Osteoblast (primary cell): ENCODE measurements at places on chromosomes 6 and 20.

- DNase-seq = no peak
Observed at GRCh38 chr20:47362361-47363219, 6.1 kb upstream of the ZMYND8 start.

GRCh38 chr6:169490246-169490641 is 211.6 kb downstream of the WDR27 start:
- DNase-seq = no peak

GRCh38 chr20:4226330-4227084 is 211.1 kb upstream of the RNF24 start:
- no peak for DNase-seq

GRCh38 chr20:20083807-20084206 is 31.5 kb downstream of the CFAP61 start:
- DNase-seq = peak; percentile 58

DNA sequence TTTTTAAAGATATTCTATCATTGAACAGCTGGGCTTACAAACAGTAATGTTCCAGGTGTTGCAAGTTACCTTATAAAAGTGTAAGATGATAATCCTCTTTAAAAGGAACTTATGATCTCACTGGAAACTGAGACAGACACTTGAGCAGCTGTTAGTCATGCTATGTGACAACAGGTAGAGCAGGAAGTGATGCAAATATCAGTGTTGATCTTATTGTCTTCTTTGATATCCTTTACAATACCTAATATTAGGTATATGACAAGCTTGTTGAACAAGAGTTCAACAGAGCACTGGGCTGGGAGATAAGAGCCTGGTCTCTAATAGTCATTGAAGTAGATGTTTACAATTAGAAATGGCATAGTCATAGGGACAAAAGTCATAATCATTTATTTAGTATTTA is 150.0 kb downstream of the UBE3D start:
- no peak for DNase-seq

DNA sequence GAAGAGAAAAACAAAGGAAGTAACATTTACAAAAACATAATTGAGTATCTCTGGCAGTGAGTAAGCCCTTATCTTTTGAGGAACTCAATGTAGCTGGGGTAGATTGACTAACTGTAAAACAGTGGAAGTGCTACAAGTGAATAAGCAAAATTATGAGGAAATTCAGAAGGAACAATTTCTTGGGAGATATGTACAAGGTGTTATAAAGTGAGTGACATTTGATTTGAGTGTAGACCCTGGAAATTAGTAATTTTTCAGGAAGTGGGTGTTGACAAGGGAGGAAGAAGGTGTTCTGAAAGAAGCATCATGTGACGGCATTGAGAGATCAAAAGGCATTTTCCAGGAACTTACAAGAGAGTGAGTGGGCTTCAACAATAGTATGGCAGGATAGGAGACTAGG is 22.2 kb downstream of the XRN2 start:
- no peak for DNase-seq

DNA sequence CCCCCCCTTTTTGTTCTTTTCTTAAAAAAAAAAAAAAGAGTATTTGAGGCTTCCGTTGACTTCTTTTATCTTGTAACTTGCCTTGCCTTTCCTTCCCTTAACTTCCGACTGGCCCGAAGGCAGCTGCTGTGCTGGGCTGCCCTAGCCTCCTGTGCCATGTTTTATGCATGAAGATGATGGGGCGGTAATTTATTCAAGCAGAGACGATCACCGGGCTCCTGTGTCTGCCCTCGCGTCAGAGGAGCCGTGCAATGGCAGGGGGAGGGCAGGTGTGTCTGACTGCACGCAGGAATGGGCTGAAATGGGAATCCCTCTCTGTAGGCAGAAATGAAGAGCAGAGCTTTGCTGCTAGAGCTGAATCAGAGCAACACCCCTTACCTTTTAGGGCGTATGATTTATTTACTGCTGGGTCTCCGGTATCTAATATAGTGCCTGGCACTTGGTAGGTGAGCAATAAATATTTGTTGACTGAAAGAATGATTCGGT is 106.3 kb upstream of the RIPOR2 start:
- DNase-seq = no peak
